ENCODE measurements at places on chromosomes 3 and 15. TPM values are rescaled to one million over a fixed set of nuclear protein-coding genes. Genes with fewer than 3 reads are reported as not detected.

DNA sequence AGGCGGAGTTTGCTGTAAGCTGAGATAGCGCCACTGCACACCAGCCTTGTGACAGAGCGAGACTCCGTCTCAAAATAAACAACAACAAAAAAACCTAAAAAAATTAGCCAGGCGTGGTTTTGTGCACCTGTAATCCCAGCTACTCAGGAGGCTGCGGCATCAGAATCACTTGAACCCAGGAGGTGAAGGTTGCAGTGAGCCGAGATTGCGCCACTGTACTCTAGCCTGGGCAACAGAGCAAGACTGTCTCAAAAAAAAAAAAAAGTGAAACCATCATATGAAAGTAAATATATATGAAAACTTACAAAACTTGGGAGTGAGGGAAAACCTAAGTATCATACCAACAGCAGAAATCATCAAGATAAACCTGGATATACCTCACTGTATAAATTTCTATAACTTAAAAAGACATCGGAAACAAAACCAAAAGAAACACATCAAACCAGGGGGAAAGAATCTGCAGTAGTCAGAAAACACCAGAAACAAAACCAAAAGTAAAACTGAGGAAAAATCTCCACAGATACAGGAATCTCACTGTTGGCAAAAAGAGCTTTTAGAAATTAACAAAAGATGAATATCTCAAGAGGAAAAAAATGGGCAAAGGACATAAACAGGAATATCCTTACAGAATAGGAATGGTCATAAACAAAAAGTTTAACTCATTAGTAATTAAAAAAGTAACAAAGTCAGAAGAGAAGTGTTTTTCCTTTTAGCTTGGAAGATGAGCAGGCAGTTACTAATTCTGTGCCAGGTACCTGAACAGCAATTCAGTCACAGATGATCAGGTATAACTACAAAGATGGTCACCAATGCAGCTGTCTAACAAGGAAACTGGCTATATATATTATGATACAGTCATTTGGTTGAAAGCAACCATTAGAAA is 41.3 kb downstream of the ETV5 start:
- no peaks in the 10 kb centered on the region for H3K27me3 ChIP-seq
- no peaks in the 10 kb centered on the region for H3K4me1 ChIP-seq
- no peaks in the 10 kb centered on the region for H3K36me3 ChIP-seq

- no peak overlapping the region for H3K27ac ChIP-seq
- H3K27me3 ChIP-seq = no peaks in the 10 kb centered on the region
- H3K36me3 ChIP-seq = no peaks in the 10 kb centered on the region
- DNase-seq = no peak
Observed at GRCh38 chr3:14343338-14344112, 58.9 kb upstream of the SLC6A6 start.

DNA sequence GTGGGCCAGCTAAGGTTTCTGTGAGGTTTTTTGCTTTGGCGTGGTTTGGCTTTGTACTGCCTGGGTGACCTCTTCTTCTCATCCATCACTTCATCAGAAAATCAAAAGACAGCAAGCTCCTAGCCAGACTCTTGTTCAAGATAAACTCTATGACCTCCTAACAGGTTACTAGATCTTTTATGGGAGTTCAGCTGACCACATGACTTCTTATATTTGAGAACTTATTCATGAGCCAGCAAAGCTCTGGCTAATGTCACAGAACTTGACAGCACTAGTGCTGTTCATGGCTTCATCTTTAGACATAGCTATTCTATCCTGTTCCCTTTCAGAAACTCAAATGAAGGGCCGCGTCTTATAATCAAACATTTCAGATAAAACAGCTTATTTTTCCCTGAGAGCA is 527.1 kb upstream of the GOLIM4 start:
- no peaks in the 10 kb centered on the region for H3K27me3 ChIP-seq
- no peaks in the 10 kb centered on the region for H3K4me1 ChIP-seq

DNA sequence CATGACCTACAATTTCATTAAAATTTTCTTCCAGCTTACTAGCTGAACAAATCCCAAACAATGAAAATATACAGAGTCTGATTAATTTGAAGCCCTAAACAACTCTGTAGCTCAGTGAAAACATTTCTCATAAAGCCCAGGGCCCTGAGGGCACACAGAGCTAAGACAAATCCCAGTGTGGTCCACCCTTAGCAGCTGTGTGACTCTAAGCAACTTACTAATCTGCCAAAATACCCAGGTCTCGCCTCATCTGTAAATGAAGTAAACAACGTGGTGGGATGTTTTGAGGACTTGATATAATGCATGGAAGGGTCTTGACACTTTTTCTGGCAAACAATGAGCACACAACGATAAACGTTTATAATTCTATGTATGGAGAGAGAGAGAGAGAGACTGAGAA is 158.4 kb downstream of the FHIT start:
- H3K27ac ChIP-seq = no peak overlapping the region
- DNase-seq = no peak
- H3K4me3 ChIP-seq = no peak overlapping the region
- H3K36me3 ChIP-seq = no peaks in the 10 kb centered on the region

DNA sequence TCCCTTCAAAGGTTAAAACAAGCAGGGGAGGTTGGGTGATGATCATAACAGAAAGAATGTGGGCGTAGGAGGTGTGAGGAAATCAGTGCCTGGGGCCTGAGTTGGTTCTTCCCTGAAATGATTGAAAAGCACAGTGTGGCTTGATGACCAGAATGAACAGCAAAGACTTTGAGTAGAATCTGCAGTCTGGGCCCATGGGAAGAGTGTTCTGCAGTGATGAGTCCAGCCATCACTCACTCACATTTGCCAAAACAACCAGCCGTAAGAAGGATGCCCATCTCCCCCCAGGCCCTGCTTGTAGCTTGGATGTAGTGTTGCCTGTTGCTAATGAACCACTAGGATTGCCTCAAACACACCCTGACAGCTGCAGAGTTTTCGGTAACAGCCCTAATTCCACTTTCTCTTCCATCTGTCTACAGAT is 67.9 kb downstream of the VGLL3 start:
- H3K27ac ChIP-seq = no peak overlapping the region
- no peak overlapping the region for H3K4me3 ChIP-seq
- no peaks in the 10 kb centered on the region for H3K36me3 ChIP-seq

UQCC5 gene
- polyA plus RNA-seq = 39.9 TPM

- H3K27me3 ChIP-seq = no peaks in the 10 kb centered on the region
- no peaks in the 10 kb centered on the region for H3K36me3 ChIP-seq
- DNase-seq = no peak
- no peaks in the 10 kb centered on the region for H3K4me1 ChIP-seq
- no peak overlapping the region for H3K4me3 ChIP-seq
- no peak overlapping the region for H3K27ac ChIP-seq
Observed at GRCh38 chr3:144275005-144275404, 303.4 kb downstream of the DIPK2A start.

- H3K36me3 ChIP-seq = no peaks in the 10 kb centered on the region
- no peaks in the 10 kb centered on the region for H3K4me1 ChIP-seq
- H3K27ac ChIP-seq = no peak overlapping the region
- DNase-seq = no peak
- peaks cover 2% of the 10 kb centered on the region for H3K27me3 ChIP-seq
Observed at GRCh38 chr3:85603378-85603777, 644.6 kb downstream of the CADM2 start.

- no peaks in the 10 kb centered on the region for H3K36me3 ChIP-seq
- peak overlapping the region; percentile 31 for H3K27ac ChIP-seq
- H3K27me3 ChIP-seq = no peaks in the 10 kb centered on the region
- no peaks in the 10 kb centered on the region for H3K4me1 ChIP-seq
Observed at GRCh38 chr3:195083659-195084058, 187.3 kb downstream of the XXYLT1 start.

DNA sequence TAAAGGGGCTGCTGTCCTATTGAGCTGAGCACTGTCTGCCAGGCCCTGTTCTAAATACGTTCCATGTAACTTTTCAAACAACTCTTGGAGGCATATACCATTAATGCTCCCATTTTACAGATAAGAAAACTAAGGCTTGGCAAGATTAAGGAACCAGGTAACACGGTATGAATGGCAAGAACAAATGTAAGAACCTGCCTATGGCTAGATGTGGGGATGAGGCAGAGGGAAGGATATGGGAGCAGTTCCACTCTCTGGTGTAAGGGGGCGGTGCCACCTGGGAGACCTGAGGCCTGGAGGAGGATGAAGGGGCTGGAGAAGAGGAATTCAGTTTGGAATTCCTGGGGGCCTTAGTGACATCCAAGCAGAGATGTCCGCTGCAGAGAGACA is 3.8 kb upstream of the LMAN1L start:
- H3K4me1 ChIP-seq = no peaks in the 10 kb centered on the region
- H3K27ac ChIP-seq = no peak overlapping the region
- DNase-seq = no peak
- no peak overlapping the region for H3K4me3 ChIP-seq
- no peaks in the 10 kb centered on the region for H3K36me3 ChIP-seq

WDR72 gene
- polyA plus RNA-seq = 16.7 TPM

GRCh38 chr15:23646165-23647000 is 1.3 kb downstream of the MAGEL2 start:
- no peaks in the 10 kb centered on the region for H3K4me1 ChIP-seq
- DNase-seq = no peak
- H3K27me3 ChIP-seq = peaks cover 5% of the 10 kb centered on the region
- H3K27ac ChIP-seq = no peak overlapping the region
